ENCODE measurements at places on chromosomes 3 and 15.

GRCh38 chr3:168473334-168473890 is 377.7 kb upstream of the GOLIM4 start:
- H3K36me3 ChIP-seq = no peaks in the 10 kb centered on the region
- H3K27me3 ChIP-seq = no peaks in the 10 kb centered on the region
- DNase-seq = no peak
- no peak overlapping the region for H3K27ac ChIP-seq

GRCh38 chr3:139295040-139295439 is 48.8 kb upstream of the MRPS22 start:
- no peaks in the 10 kb centered on the region for H3K4me1 ChIP-seq
- no peak overlapping the region for H3K27ac ChIP-seq
- no peak overlapping the region for H3K4me3 ChIP-seq
- no peak for DNase-seq
- no peaks in the 10 kb centered on the region for H3K27me3 ChIP-seq
- no peaks in the 10 kb centered on the region for H3K36me3 ChIP-seq

- no peaks in the 10 kb centered on the region for H3K27me3 ChIP-seq
- H3K4me3 ChIP-seq = no peak overlapping the region
- no peak overlapping the region for H3K27ac ChIP-seq
- no peak for DNase-seq
- no peaks in the 10 kb centered on the region for H3K4me1 ChIP-seq
These were observed 133.6 kb downstream of the PLD1 start for GRCh38 chr3:171676601-171677175.

DNA sequence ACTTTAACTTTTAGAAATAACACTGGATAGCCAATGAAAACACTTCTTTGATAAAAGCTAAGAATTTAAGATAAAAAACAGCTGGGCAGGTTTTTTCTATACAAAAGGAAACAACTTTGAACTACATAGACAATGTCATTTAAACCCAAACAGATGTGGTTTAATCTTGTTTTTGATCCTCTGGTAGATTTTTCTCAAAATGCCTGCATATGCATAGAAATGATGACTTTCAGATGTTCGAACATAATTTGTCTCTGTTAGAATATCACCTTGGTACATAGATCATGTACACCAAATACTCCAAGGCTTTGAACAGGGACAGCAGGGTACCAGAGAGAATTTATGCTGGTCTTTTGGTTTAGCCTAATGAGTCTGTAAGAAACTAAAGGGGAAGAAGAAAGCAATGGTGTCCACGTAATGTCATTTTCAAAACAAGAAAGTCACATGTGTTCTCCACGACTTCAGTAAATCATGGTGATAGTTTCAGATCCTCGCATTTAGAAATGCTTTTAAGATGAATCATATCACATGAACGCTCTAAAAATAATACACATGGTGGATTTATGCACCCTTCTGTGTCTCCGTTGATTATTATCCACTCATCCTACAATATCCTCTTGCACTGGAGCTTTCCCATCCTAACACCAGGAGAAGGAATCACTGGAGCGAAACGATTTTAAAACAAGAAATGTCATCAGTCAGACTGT is 160.1 kb upstream of the PDZRN3 start:
- H3K27me3 ChIP-seq = no peaks in the 10 kb centered on the region
- no peaks in the 10 kb centered on the region for H3K4me1 ChIP-seq
- H3K36me3 ChIP-seq = no peaks in the 10 kb centered on the region
- no peak overlapping the region for H3K27ac ChIP-seq

DNA sequence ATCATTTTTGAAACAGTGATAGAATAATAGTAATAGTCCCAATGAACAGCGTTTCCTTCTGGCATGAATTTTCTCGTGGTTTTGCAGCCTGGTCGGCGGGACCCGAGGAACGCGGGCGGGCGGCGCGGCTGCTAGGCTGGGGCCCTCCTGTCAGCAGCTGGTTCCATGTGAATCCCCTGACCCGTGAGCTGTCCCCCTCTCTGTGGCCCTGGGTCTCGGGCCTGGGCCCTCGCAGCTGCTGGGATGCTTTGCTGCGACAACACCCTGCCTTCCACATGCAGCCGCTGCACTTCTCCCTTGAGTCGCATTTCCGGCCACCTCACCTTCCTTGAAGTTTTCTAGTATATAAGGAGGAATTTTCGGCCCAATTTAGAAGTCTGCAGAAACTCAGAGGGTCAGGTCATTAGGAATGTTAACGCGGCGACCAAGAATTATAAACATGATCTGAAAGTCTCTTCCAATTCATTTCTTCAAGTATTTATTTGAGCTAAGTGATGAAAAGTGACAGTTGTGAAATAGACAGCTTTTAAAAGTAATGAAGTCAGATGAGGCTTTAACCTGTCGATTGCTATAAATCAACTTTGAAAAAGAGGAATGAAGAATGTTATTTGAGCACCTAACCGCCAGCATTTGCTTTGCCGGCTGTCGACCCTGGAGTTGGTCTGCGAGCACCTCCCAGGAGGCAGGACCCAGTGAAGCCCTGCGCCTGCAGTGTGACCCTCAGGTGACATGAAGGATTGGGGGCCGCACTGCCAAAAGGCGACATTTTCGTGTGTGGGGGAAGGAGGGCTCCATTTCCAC is 27.7 kb downstream of the NR2F2 start:
- no peak for DNase-seq
- peaks cover 52% of the 10 kb centered on the region for H3K27me3 ChIP-seq
- H3K4me1 ChIP-seq = peaks cover 18% of the 10 kb centered on the region

DNA sequence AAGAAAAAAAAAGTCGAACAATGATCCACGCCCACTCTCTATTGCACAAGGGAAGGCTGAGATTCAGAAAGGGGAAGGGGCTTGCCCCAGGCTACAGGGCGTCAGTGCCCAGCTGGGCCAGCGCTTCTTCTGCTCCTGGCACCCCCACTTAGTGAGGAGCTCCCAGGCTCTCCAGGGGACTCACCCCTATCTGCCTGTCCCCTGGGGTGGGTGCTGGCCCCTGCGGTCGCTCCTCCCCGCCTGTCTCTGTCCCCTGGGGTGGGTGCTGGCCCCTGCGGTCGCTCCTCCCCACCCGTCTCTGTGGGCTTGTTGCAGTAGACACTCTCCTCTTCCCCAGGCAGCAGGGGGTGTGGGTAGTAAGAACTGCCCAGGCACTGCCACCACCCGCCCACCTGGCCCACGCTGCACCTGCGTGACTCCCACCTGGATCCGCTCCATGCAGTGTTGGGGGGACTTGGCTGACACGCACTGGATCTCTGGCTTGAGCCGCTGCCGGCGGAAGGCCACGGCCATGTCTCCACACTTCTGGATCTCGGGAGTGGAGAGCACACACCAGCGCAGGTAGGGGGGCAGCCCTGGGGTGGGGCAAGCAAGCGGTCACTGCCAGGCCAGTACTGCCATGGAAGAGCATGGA is 14.6 kb downstream of the MELTF start:
- no peak overlapping the region for H3K27ac ChIP-seq
- no peak overlapping the region for H3K4me3 ChIP-seq
- no peak for DNase-seq
- no peaks in the 10 kb centered on the region for H3K4me1 ChIP-seq

DNA sequence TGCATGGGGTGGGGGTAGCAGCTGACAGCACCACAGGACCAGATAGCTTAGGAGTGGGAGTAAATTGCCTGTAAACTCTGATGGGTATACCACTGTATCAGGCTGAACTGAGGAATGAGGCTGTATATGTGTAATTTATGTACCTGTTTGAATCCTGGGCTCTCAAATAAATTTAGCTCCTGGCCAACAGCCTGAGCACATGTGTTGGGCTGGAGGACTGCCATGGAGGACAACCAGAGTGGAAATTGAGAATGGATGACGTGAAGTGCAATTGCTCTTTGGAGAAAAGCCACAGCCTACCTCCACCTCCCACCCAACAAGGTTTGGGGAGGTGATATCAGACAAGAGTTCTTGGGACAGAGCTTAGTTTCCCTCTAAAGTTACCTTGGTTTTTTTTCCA is 328.6 kb upstream of the PROK2 start:
- H3K36me3 ChIP-seq = no peaks in the 10 kb centered on the region
- no peak overlapping the region for H3K4me3 ChIP-seq
- no peaks in the 10 kb centered on the region for H3K4me1 ChIP-seq
- no peaks in the 10 kb centered on the region for H3K27me3 ChIP-seq
- no peak overlapping the region for H3K27ac ChIP-seq
- no peak for DNase-seq

Measured in effector memory CD4-positive, alpha-beta T cell (primary cell).